Lower lobe of right lung (tissue), 2 donors: ENCODE measurements at places on chromosomes 11 and 22. TPM values are rescaled to one million over a fixed set of nuclear protein-coding genes. Genes with fewer than 3 reads are reported as not detected.

GRCh38 chr11:102546923-102547471 lies 16.4 kb upstream of the MMP7 start:
- no peak overlapping the region for H3K4me3 ChIP-seq
- no peaks in the 10 kb centered on the region for H3K4me1 ChIP-seq
- no peak overlapping the region for H3K27ac ChIP-seq
- H3K27me3 ChIP-seq, result no peaks in the 10 kb centered on the region
- H3K36me3 ChIP-seq, result no peaks in the 10 kb centered on the region

- DNase-seq, result no peak
- no peaks in the 10 kb centered on the region for H3K27me3 ChIP-seq
- no peaks in the 10 kb centered on the region for H3K4me1 ChIP-seq
- H3K36me3 ChIP-seq, result no peaks in the 10 kb centered on the region
- no peak overlapping the region for H3K4me3 ChIP-seq
Measured at GRCh38 chr11:30116512-30116911, 99.7 kb upstream of the KCNA4 start.

GRCh38 chr11:46984987-46985386 lies 48.4 kb downstream of the CSTPP1 start:
- no peak for DNase-seq
- H3K36me3 ChIP-seq, result peaks cover 8% of the 10 kb centered on the region
- H3K27ac ChIP-seq, result no peak overlapping the region

DNA sequence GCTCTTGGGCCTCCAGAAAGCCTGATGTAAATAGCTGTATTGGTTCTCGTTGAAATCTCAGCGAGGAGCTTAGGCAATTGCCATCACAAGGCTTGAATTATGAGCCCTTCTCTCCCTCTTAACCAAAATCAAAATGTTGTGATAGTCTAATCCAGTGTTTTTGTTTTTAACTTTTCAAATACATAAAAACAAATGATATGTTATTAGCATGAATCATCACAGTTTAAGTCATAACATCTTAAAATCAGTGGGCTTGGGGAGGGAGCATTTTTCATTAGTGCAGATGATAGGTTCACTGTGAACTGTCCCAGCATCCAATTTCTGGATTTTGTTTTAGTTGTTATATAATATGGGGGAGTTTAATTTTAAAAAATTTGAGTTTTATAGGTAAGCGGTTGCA lies 48.9 kb upstream of the HORMAD2 start:
- peaks cover 15% of the 10 kb centered on the region for H3K4me1 ChIP-seq
- H3K36me3 ChIP-seq, result peaks cover 30% of the 10 kb centered on the region
- H3K27ac ChIP-seq, result no peak overlapping the region
- no peak overlapping the region for H3K4me3 ChIP-seq
- no peaks in the 10 kb centered on the region for H3K27me3 ChIP-seq

GRCh38 chr11:128906185-128907050 lies 15.3 kb downstream of the KCNJ5 start:
- peak overlapping the region; percentile 65 for H3K4me3 ChIP-seq
- H3K36me3 ChIP-seq, result no peaks in the 10 kb centered on the region
- H3K27ac ChIP-seq, result peak overlapping the region; percentile 78
- DNase-seq, result no peak
- peaks cover 56% of the 10 kb centered on the region for H3K4me1 ChIP-seq

DNA sequence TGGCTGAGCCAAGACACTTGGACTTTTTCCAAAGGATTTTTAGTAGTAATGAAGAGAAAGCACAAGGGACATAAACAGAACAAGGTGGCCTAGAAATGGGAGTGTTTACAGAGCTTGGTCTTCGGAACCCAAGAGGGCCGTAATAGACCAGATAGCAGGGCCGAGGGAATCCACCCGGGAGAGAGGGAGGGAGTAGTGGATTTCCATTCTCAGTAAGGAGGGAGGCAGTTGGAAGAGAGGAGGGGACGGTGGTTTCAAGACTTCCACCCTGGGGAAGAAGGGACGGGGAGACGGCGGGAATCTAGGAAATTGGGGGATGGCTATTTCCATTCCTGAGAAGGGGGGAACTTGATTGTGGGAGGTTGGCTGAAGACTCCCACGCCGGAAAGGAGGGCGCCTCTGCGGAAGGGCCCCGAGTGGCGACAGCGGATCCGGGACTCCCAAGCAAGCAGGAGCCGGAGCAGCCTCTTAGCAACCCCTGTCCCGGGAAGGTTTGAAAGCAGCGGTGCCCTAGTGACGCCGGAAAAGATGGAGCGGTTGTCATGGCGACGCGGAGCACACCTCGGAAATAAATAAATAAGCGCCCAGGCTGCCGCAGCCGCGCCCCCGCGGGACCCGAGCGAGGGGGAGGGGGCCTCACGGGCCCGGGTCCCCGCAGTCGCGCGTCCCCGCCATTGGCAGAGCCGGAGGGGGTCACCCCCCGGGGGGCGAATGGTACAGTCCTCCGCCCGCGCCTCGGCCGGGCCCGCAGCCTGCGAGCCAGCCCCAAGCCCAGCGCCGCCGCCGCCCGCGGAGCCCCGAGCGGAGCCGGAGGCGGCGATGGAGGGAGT lies 31.6 kb downstream of the EIF3F start:
- H3K27ac ChIP-seq, result peak overlapping the region; percentile 58
- peaks cover 14% of the 10 kb centered on the region for H3K4me1 ChIP-seq
- peaks cover 42% of the 10 kb centered on the region for H3K27me3 ChIP-seq
- DNase-seq, result peak; percentile 67
- H3K36me3 ChIP-seq, result no peaks in the 10 kb centered on the region
- H3K4me3 ChIP-seq, result peak overlapping the region; percentile 60

- no peak overlapping the region for H3K4me3 ChIP-seq
- H3K27ac ChIP-seq, result no peak overlapping the region
- H3K27me3 ChIP-seq, result peaks cover 7% of the 10 kb centered on the region
- H3K36me3 ChIP-seq, result no peaks in the 10 kb centered on the region
- peaks cover 8% of the 10 kb centered on the region for H3K4me1 ChIP-seq
Measured at GRCh38 chr11:102269927-102270326, 47.4 kb upstream of the BIRC3 start.

Gene INPPL1
- 147 TPM for total RNA-seq

- H3K4me1 ChIP-seq, result peaks cover 8% of the 10 kb centered on the region
- no peak for DNase-seq
Measured at GRCh38 chr11:2149864-2150847, 10.9 kb downstream of the INS start.

GRCh38 chr11:130523166-130523565 lies 74.7 kb downstream of the ADAMTS15 start:
- H3K36me3 ChIP-seq, result no peaks in the 10 kb centered on the region
- peak overlapping the region; percentile 72 for H3K27ac ChIP-seq
- H3K4me1 ChIP-seq, result peaks cover 18% of the 10 kb centered on the region

DNA sequence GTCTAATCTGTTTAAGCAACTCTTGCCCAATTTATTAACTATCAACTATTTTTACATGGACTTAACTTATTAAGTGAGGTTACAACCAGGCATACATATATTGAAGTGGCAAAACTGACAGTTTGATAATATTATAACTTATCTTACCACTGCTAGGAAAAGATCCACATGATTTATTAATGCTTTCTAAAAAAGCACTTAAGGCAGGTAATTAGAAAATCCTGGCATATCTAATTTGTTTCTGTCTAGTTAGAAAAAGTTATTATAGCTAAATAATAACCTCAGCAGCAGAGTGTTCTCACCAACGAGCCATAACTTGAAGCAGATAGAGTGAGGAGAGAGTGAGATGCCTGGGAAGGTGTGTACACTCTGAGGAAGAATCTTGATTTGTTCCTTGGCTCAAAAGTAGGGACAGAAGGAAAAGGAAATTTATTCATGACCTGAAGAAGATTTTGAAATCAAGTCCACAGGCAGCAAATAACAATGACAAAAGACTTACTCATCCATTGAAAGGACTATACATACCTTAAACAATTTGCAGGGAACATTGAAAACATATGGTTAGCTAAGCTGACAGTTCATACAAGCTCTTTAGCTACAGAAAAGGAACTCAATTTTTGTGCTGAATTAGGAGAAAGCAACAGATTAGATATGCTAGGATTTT lies 7.1 kb upstream of the MUC15 start:
- H3K36me3 ChIP-seq, result no peaks in the 10 kb centered on the region
- no peaks in the 10 kb centered on the region for H3K4me1 ChIP-seq
- H3K4me3 ChIP-seq, result no peak overlapping the region

GRCh38 chr22:45504373-45505341 lies 2.0 kb downstream of the FBLN1 start:
- H3K4me3 ChIP-seq, result peak overlapping the region; percentile 56
- peaks cover 45% of the 10 kb centered on the region for H3K27me3 ChIP-seq
- no peaks in the 10 kb centered on the region for H3K4me1 ChIP-seq
- no peak for DNase-seq
- peak overlapping the region; percentile 73 for H3K27ac ChIP-seq

DNA sequence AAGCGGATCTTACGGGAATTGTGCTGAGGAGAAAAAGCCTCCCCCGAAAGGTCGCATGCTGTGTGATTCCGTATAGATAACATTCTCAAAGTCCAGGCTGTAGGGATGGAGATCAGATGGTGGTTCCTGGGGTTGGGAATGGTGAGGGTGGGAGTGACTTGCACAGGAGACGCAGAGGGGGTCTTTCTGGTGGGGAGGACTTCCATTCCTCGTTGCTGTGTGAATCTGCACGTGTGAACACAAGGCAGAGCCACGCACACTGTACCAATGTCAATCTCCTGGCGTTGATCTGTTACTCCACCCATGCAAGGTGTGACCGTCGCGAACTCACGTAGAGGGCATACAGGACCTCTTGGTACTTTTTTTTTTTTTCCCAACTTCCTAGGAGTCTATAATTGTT lies 59.0 kb upstream of the KCNQ1OT1 start:
- H3K4me1 ChIP-seq, result no peaks in the 10 kb centered on the region
- no peaks in the 10 kb centered on the region for H3K27me3 ChIP-seq
- peak; percentile 11 for DNase-seq
- no peak overlapping the region for H3K27ac ChIP-seq

- no peak for DNase-seq
- H3K36me3 ChIP-seq, result no peaks in the 10 kb centered on the region
- peaks cover 18% of the 10 kb centered on the region for H3K4me1 ChIP-seq
- no peaks in the 10 kb centered on the region for H3K27me3 ChIP-seq
Measured at GRCh38 chr11:72932132-72932570, 117.9 kb downstream of the ATG16L2 start.

Gene INPP5J
- total RNA-seq, result 4.6 TPM
